ENCODE measurements at places on chromosomes 2 and 18.
A peak's percentile ranks its signal among the peaks of the same experiment; 100 is the strongest.

DNA sequence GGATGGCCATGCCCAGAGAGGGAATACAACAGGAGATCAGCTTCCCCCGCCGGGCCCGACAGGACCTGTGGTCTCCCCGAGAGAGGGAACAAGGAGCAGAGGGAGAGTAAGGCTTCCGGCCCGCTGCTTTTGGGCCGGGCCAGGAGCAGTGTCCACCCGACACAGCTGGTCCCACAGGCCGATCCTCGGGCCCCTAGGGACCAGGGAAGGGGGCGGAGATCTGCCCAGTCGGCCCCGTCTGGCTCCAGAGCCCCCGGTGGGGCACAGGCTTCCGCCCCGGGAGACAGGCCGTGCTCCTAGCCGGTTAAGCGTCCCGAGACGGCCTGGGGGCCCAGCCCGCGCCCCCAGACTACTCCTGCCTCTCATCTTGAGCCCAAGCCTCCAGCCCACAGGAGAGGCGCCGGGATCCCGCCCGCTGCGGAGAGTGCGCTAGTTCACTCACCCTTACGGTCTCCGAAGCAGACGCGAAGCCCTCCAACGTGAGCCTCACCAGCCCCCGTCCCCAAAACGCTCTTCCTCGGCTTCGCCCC is at the start of gene MCFD2:
MCFD2 (minus strand) TSS at position 526 of the 530 bp plus-strand sequence. CDS start 6,635 bp downstream, outside the sequence.
- DNase-seq, result no peak

DNA sequence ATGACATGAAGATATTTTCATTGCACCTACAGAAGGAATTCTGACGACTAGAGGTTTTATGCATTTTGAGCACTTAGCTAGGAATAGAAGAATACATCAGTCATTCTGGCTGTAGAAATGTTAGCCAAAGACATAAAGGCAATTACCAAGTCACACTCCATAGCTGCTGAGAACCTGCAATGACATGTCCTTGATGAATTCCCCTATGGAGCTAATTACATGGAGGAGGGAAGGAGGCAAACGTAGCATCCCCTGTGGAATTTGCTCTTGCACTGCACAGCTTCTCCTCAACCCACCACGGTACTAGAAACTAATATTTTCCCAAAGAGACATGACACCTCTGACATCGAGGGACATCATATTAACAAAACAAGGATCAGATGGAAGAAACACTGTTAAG is 174.0 kb upstream of the SESTD1 start:
- DNase-seq, result no peak

DNA sequence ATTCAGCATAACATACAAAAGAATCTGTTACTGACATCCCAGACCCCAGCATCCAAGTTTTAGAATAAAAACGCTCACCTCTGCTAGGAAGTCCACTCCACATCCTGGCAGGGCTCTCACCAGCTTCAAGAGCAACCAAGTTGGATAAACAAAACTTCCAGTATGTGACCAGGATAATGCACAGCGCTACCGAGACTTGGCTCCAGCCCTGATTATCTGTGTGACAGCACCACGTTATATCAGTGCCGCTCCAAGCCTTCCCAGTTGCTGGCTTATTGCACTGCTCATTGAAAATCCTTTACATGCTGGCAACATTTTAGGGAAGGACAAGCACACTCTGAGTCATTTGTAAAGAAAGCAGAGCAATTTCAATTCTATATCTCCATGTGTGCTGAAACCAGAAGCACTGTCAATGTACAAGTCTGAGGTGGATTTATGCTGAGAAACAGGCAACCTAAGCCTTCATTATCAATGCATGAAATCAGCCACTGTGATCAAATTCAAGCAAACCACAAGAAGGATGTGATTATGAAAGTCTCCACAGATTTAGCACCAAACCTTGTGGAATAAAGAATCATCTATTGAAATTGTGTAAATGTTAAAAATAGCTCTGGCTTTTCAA is 115.7 kb downstream of the ZNF385B start:
- no peak for DNase-seq

DNA sequence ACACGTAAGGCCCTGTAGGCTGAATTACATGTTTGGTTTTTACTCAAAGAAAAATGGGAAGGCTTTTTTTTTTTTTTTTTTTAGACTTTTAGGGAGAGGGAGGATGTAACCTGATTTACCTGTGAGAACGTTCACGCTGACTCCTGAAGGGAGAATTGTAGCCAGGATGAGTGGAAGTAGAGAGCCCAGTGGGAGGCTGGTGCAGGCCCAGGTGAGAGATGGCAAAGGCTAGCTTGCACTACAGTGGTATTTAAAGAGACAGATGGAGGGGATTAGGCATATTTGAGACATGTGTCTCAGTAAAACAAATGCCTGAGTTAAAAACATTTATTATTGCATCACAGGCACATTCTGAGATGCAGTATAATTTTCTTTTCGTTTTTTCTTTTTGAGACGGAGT is 107.9 kb downstream of the CCDC85A start:
- DNase-seq, result no peak

GRCh38 chr2:234615643-234616356 is 118.9 kb upstream of the ARL4C start:
- no peak for DNase-seq

DNA sequence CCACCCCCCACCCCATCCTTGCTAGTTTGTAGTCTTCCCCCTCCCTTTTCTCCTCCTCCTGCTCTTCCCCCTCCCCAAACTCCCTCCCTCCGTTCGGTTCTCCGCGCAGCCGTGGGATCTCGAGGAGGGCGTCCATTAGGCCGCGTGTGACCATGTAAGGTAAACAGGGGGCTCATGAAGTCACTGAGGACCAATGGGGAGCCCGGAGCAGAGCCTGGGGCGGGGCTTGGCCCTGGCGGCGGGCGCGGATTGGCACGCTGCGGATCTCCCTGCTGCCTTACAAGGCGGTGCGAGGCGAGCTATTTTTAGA is 246 bp upstream of the KLF7 start:
- peak; percentile 98 for DNase-seq

DNA sequence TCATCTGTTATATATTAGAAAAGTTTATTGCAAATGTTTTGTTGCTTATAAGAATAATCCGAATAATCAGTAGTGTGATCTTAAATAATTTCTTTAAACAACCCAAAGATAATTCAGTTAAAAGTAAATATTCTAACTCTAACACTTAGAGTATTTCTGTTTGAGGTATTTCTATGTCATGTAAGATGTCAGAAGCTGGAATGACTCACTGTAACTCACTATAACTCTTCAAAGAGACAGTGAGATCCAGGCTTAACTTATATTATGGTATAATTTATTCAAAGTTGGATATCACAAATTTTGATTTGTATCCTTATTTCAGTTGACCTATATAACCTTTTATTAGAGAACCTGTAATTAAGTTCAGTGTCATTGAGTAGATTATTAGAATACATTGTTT is 6.9 kb downstream of the MBD5 start:
- DNase-seq, result no peak

- DNase-seq, result no peak
Observed at GRCh38 chr2:26059542-26059941, 25.7 kb downstream of the RAB10 start.

DNA sequence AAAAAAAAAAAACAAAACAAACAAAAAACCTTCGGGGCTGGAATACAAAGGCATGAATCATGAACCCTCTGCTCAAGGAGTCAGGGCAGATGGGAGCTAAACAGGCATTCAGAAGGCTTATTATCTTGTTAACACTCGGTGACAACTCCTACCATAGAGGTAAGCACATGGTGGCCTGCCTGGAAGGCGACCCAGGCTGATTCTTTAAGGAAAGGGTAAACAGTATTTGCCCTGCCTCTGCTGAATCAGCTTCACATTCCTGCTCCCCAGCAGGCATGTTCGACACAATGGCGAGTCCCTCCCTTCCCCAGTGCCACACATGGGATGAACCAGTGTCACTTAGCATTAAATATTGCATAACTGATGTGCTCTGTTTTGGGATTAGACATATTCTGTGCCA is 191.9 kb downstream of the ARL4C start:
- DNase-seq, result no peak

GRCh38 chr2:218878926-218879761 is 1.5 kb upstream of the WNT10A start:
- no peak for DNase-seq

Data from DMS79 treated with DMSO at 0.1 percent for 48 hours (cell line).